GM23338 (cell line): ENCODE measurements at places on chromosomes 12 and 14. TPM values are rescaled to one million over a fixed set of nuclear protein-coding genes. Genes with fewer than 3 reads are reported as not detected.
A peak's percentile ranks its signal among the peaks of the same experiment; 100 is the strongest.

GRCh38 chr12:43261701-43262100 is 290.3 kb downstream of the ADAMTS20 start:
- DNase-seq: no peak

GRCh38 chr12:54306925-54307741 is 6.3 kb upstream of the NFE2 start:
- DNase-seq: peak; percentile 65

GRCh38 chr12:108950991-108951739 is 69.7 kb downstream of the SVOP start:
- DNase-seq: peak; percentile 91

- no peak for DNase-seq
These were observed 40.9 kb downstream of the FBRSL1 start for GRCh38 chr12:132530851-132531250.

- no peak for DNase-seq
These were observed 126.5 kb downstream of the TMEM30B start for GRCh38 chr14:61154641-61155040.

GRCh38 chr12:94309373-94309772 is 150.3 kb downstream of the CEP83 start:
- DNase-seq: no peak

- no peak for DNase-seq
These were observed 75.6 kb upstream of the DACT1 start for GRCh38 chr14:58562141-58562540.

- no peak for DNase-seq
These were observed 264.7 kb downstream of the ZFP36L1 start for GRCh38 chr14:68528040-68528687.

- no peak for DNase-seq
These were observed 212.6 kb downstream of the PTPRO start for GRCh38 chr12:15534874-15535273.

- DNase-seq: no peak
These were observed 292.3 kb downstream of the TMEM121 start for GRCh38 chr14:105818712-105819005.

DNA sequence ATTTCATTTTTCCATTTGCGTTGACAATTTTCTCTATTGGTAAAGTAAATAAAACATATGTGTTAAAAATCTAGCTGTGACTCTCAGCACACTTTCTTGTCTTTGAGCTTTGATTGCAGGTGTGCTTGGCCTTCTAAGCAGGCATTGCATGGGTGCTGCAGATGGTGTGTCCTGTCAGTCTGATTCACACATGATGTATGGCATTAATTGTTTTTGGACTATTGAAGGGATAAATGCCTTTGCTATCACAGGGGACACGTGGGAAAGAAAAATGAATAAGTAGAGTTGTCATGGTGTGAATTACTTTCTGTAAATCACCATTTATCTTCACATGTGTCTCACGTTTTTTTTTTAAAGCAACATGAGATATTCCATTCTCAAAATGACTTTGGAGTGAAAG is 211.3 kb upstream of the NAV3 start:
- no peak for DNase-seq

DNA sequence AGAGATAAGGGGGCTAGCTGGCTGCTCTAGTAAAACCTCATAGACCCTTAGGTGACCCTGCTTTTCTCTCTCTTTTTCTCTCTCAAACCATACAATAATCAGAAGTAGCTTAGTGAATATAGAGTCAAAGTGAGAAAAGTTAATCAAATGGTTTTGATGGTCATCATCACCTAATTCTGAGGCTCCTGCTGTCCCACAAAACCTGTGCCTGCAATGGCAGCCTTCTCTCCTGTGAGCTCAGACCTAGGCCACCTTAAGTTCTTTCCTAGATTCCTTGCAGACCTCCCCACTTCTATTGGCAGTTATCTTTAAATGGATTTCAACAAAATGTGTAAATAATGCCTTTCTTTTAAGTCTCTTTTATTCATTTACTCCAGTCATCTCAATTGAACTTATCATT is 1.5 kb upstream of the RPAP3 start:
- DNase-seq: no peak

- no peak for DNase-seq
These were observed 257.9 kb upstream of the FOXN3 start for GRCh38 chr14:89674936-89675335.

DNA sequence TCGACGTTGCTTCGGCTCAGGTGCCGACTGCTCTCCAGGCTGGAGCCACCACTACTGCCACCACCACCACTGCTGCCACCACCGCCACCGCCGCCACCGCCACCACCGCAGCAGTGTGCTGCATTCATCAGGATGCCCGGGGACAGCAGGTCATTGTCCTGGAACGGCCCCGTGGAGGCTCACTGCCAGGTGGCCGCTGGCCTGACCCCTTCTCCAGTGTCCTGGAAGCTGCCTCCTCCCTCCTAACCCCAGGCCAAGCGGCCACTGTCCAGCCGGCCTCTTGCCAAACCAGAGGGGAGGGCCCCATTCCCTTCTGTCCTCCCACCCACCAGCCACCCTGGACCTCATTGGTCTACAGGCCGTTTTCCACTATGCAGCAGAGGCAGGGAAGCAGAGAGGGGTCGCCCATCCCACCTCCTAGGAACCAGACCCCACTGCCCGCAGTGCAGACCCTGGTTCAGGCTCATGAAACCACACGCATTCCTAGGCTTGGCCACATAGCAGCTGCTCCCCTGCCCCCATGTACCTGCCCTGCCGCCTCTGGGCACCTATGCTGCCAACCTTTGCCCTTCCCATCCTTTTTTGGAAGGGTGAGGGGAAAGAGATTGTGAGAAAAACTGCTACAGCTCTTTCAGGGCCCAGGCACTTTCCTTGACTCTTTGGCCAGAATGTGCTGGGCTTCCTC is 15.2 kb downstream of the ARL6IP4 start:
- no peak for DNase-seq

- no peak for DNase-seq
These were observed 309.2 kb upstream of the KITLG start for GRCh38 chr12:88889326-88890110.

GRCh38 chr12:13817131-13817530 is 164.3 kb downstream of the GRIN2B start:
- DNase-seq: no peak

DNA sequence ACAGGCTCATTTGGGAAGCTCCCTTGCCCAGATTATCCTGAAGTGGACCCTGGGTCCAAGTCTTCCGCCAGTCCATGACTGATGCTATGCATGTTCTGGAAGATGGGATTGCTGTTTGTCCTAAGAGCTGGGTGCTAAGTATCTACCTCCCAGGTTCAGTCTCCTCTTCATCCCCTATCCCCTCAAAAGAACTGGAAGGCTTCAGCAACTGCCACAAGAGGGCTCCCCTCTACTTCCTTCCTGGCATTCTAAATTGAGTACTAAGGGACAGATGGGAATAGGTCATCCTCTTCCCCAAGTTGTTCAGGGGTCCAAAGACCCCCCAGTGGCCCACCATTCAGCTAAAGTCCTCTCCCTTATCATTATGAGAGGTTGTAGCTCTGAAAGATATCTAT is 9.0 kb upstream of the FKBP11 start:
- DNase-seq: peak; percentile 34

GRCh38 chr14:90727082-90727481 is 89.1 kb downstream of the TTC7B start:
- no peak for DNase-seq

GRCh38 chr14:79028281-79028680 is 858.1 kb downstream of the NRXN3 start:
- no peak for DNase-seq

DNA sequence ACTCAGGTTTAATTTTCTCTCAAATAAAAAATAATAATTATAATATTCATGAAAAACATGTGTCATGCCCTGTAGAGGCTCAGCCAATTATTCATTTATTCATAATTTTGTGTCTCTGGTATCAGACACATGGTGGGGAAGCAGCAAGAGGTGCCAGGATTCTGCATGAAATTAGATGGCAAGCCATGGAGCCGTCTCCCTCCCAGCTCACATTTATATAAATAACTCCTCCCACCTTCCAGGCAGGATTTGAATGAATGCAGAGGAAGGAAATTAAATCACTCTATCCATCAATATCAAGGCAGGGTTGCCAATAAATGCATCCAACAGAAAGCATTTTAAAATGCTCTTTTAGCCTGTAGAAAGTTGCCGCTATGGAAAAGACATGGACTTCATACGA is 98.1 kb downstream of the PTPRR start:
- no peak for DNase-seq

DNA sequence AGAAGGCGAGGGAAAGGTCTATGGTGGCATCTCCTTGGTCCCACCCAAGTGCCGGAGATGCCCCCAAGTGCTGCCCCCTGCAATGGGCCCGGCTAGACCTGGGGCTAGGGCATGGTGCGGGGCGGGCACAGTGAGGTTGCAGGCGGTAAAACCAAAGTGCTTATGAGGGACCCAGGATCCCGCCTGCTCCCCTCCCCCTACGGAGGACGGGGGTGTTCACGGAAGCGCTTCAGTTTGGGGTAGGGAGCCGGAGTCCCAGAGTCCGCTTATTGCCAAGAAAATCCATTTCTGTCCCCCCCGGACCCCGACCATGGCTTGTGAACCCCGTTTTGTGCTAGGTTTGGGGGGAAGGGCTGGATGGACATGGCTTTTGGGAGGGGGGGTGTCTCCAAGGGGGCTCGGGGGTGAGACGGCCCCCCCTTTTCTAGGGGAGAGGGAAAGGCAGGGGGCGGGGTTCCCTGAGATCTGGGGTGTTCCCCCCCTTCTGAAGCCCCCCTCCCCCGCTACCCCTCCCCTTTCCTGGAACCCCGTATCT is 5.4 kb upstream of the GPR84 start:
- no peak for DNase-seq

- DNase-seq: no peak
These were observed 36.0 kb downstream of the PPTC7 start for GRCh38 chr12:110547090-110547489.

- no peak for DNase-seq
These were observed 112.8 kb downstream of the NAV3 start for GRCh38 chr12:77943466-77943865.

DNA sequence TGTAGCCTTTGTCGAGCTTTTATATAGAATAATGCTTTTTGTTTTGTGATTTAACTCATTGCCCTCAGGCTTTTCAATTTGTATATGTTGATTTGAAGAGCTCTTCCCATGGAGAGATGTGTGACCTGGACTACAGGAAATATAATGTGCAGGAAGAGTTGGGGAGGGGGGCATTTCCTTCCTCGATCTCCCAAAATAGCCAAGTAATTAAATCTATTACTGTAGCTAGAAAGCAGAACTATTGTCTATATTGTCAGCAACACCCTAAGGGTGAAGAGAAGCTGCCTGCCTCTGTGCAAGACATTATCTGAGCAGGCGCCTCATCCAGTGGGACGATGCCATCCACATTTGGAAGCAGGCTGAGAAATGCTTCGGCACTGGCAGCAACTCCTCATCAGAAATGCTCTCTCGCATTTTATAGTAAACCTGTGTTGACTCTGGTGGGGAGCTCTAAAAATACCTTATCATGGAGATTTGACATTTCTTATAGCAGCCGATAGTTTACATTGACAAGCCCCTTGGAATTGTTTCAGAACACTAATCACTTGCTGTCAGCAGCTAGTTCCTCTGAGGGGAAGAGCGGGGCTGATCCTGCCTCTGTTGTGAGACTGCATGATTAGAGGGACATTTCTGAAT is 392.5 kb upstream of the RGS6 start:
- DNase-seq: no peak

DNA sequence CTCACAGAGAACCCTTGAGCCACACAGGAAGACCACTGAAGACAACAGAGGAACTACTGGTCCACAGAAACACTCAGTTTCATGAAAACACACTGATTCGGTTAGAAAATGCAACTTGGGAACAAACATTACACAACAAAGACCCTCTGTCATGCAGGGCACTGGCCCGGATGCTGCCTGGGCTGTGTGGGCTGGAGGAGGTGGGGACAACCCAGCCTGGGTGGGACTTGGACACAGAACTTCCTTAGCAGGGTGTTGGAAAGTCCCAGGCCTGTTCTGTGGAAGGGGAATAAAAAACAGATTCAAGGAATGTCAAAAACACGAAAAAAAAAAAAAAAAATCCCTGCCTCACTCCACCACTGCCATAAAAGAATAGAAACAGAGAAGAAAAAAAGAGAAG is 181.0 kb downstream of the MON2 start:
- DNase-seq: peak; percentile 22

DNA sequence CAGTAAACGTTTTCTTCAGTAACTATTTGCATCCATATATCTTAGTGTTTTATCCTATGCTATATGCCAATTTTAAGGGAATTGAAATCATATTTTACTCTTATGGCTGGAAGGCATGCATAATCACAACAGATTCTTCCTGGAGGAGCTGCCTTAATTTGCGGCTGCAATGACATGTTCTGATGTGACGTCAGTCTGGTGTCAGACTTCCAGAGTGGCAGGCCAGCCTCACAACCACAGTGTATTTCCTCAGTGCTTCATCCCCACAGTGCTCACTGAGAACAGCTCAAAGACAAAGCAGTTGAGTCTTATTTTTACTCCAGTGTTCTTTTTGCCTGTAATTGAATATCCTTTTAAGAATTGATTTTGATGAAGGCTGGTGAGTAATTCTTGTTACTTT is 107.1 kb downstream of the PLEKHA5 start:
- no peak for DNase-seq

DNA sequence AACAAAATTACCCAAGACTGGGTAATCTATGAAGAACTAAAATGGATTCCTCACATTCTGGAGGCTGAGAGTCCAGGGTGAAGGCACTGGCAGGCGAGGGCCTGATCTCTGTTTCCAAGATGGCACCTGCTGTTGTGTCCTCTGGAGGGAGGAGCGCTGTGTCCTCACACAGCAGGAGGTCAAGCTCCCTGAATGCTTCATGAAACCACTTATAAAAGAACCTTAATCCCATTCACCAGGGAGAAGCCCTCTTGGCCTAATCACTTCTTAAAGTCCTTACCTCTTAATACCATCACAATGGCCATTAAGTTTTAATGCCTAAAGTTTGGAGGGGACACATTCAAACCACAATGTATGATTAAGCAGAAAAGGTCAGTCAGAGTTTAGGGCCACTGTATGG is 172.4 kb downstream of the EMP1 start:
- DNase-seq: no peak

- DNase-seq: no peak
These were observed 66.5 kb downstream of the PPP2R5C start for GRCh38 chr14:101828046-101828445.

- DNase-seq: no peak
These were observed 26.4 kb downstream of the GLIPR1L1 start for GRCh38 chr12:75360920-75361319.

Gene KLRG1
- total RNA-seq: 5.1 and 8.0 TPM in 2 replicates

Gene SMIM41
- total RNA-seq: 0.12 and 0.66 TPM in 2 replicates

Gene TAOK3
- total RNA-seq: 7.6 and 7.7 TPM in 2 replicates

Gene OR4N5
- not detected in 2 replicates for total RNA-seq

Gene KIF26A
- 82.9 and 103 TPM in 2 replicates for total RNA-seq

Gene PLD4
- total RNA-seq: 0.08 TPM in 1 of 2 replicates, not detected in the other

Gene CCDC177
- 0.66 and 1.7 TPM in 2 replicates for total RNA-seq

Gene NCAPD2
- total RNA-seq: 217 and 389 TPM in 2 replicates

Gene ACRBP
- 2.2 TPM in 1 of 2 replicates, not detected in the other for total RNA-seq

Gene TFCP2
- 30.5 and 30.9 TPM in 2 replicates for total RNA-seq

Gene P2RX2
- 1.7 and 3.0 TPM in 2 replicates for total RNA-seq

Gene KRT6A
- not detected in 2 replicates for total RNA-seq

Gene PRKCH
- total RNA-seq: 10.0 and 10.1 TPM in 2 replicates

Gene PCED1B
- 5.1 and 6.1 TPM in 2 replicates for total RNA-seq
